ENCODE measurements at places on chromosomes 4 and X.
A peak's percentile ranks its signal among the peaks of the same experiment; 100 is the strongest.

DNA sequence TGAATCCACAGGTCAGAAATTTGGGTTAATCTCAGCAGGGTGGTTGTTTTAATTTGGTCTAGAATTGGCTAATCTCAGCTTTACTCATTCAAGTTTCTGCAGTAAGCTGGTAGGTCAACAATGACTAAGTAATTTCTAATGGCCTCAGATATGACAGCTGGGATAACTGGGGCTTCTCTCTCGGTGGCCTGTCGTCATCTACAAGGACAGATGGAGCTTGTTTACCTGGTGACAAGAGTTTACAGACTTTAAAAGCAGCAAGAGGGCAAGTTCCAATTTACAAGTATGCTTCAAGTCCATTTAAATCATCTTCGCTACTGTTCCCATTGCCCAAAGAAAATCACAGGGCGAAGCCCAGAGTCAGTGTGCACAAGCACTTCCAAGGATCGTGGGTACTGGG is 453.9 kb downstream of the PDHA2 start:
- no peak for DNase-seq

- no peak for DNase-seq
These were observed 207.4 kb downstream of the TMA16 start for GRCh38 chr4:163701916-163702315.

DNA sequence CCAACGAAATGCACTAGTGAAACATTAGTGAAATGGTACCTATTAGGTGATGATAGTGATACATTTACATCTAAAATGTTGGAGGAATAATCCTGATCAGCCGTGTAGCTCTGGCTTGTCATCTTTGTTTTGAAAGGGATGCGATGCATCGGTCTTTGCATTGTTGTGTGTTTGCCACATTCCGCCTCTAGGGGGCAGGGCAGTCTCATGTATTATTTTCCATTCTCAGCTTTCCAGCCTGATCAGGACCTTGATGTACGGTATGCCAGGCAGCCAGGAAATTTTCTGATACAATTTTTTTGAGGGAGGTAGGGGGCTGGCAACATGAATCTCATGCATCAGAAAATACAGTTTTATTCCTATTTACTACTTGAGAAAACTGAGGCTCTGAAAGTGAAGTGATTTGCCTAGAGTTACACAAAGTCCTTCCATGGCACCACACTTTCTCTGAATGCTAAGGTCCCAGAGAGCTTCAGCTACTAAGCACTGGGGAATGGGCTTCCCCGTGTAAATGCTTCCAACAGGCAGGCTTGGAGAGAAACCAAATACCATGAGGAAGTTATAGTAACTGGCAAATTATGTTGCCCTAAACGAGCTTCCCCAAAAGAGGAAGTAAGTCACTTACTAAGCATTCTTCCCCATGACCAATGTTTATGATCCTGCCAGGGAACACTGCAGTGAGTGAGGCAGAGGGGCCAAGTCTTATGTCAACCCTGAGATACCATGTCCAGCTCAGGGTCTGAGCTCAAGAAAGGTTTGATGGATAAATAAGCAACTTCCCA is 31.8 kb upstream of the IQSEC2 start:
- peak; percentile 88 for DNase-seq

GRCh38 chrX:45187731-45188130 is 12.9 kb downstream of the DIPK2B start:
- DNase-seq, result no peak

DNA sequence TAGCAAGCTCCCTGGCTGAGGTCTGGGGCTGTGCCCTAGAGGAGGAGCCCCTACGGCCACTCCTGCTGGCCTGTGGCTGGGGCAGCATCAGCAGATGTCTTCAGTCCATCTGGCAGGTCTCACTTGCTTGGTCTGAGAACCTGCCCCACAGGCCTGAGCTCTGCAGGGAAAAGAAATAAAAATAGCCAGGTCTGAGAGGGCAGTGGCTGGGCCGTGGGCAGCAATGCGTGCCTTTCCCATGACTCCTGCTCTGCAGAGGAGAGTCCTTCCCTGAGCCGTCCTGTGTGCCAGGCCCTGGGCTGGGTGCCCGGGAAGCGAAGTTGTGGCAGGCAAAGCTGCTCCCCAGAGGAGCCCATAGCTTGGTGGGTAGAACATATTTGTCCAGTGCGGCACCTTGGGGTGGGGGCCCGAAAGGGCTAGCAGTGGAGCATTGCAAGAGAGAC is 11.3 kb upstream of the KIAA0232 start:
- DNase-seq, result no peak

DNA sequence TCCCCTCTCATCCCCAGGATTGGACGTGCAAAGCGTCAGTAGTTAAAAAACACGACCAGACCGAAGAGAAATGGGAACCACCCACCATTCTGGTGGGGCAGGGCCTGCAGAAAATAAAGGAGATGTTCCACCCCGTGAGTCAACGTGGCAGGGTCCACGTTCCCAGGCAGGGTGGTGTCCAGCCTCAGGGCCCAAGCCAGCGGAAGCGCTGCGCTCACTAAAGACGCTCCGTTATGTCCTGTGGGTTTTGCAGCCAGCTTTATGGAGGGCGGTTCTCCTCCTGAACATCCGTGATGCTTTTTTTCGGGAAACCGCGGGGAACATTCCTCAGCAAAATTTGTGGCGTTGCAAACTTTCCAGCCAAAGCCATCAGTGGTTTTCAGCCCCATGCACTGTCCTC is 93.4 kb upstream of the SHOX start:
- DNase-seq, result no peak

GRCh38 chr4:25180524-25181131 is 20.4 kb upstream of the SEPSECS start:
- DNase-seq, result peak; percentile 30

- DNase-seq, result no peak
These were observed 375.6 kb upstream of the EPHA5 start for GRCh38 chr4:66045913-66046312.

DNA sequence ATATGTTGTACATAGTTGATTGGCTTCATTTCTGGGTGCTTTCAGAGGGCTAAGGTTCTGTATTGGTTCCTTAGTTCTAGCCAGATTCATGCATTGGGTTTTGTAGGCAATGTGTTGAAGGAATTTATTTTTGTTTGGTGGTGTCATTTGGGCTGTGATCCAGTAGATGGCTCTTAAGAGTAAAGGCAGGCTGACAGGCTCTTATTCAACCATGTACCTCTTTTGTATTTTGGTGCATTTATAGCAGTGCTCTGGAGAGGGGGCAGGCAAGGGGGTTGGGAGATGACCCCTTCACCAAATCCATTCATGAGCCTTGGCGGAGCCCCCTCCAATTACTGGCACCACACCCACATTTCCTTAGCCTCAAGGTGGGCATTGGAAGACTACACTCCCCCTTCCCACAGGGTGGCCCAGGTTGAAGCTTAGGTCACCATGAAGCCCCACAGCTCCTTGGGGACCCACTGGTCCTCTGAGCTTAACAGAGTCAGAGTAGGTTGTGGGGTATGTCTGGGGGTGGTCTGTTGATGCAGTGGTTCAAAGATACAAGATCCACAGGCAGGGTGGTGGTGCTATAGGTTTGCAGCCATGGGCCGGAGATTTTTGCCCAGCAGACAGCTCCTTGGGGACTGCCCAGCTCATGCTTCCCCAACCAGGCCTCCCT is 143.0 kb upstream of the GNPDA2 start:
- no peak for DNase-seq

DNA sequence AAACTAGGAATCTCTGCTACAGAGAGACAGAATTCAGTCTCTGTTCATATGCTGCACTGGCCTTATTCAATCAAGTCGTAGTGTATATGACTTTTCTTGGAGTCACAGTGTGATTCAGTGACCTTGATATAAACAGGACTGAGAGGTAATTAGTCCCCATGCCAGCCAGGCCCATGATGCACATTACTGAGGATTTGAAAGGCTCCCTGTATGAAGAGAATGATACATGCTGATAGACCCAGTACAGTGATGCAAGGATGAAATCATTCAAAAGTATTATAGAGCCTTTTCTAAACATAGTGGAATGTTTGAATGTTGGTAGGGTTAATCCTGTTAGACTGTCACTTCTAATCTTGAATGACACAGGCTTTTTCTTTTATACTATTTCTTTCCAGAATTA is 34.1 kb downstream of the ANXA3 start:
- no peak for DNase-seq

GRCh38 chr4:105712766-105713165 is 4.2 kb downstream of the GSTCD start:
- no peak for DNase-seq

DNA sequence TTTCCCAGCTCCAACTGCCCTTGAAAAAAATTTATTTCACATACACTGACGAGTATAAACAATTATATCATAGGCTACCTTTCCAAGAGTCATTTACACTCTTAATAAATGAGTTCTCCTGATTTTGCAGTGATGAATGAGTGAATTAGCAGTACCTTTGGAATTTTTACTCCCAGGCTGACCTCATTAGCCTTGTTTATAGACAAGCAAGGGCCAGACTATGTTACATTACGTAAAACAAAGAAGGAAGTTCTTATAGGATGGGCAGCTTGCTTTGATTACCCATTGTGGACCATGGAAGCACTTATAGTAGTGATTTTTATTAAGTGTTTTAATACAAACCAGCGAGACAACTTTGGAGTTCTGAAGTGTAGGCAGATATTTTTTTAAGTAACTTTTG is 112.9 kb upstream of the C1QTNF7 start:
- no peak for DNase-seq

GRCh38 chr4:75498041-75498440 is 16.2 kb downstream of the RCHY1 start:
- no peak for DNase-seq

DNA sequence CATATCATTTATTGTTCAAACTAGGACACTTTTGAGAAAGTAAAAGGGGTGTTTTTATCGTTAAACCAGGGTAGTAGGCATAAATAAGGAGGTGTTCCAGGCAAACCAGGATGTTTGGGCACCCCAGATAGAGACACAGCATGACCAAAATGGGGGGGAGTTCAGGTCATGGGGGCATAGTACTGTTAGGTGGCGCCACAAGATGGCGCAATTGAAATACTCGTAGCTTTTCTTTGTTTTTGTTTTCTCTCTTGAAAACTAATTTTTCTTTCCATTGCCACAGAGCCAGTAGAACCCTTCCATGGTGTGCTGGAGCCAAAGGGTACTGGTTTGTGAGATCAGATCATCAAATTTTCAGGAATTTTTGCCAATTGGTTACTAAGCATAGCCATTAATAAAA is 283.4 kb downstream of the BCOR start:
- peak; percentile 19 for DNase-seq

DNA sequence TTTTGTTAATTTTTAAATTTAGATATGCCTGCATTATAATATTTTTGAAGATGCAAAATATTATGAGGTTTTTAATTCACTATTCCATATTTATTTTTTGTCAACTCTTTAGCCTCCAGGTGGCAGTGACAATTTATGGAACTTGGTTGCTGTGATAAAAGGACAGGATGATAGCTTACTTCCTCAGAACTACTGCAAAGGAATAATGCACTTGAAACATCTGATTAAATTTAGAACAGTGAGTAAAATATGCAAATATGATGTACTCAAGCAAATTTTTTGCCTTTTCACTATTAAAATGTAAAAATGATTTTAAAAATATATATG is 45.1 kb downstream of the SPATA4 start:
- peak; percentile 4 for DNase-seq

DNA sequence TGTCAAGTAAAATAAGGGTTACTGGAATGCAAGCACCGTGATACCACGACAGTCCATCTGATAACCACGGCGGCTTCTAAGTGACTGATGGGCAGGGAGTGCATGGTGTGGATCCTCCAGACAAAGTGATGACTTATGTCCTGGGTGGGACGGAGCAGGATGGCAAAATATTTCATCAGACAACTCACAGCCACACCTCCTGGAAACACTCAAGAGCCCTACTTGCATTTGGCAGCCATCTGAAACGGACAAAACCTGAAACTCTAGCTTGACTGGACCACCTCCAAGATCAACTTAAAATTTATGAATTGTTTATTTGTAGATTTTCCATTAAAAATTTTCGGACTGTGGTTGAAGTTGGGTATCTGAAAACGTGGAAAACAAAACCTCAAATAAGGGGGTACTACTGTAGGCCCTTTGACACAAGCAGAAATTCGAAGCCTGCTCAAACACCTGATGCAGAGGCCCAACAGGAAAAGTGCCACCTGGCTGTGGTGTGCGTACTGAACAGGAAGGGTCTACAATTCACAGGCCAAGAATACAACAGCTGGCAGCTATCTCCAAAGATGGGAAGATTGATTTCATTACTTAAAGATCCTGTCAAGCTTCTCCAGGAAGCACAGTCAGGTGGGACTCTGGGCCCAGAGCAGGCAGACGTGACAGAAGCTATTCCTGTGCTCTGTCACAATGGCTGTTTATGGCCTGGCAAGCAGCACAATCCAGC is 26.0 kb downstream of the LRIT3 start:
- no peak for DNase-seq

- peak; percentile 46 for DNase-seq
These were observed 1.1 kb downstream of the MAML3 start for GRCh38 chr4:140152751-140153418.

DNA sequence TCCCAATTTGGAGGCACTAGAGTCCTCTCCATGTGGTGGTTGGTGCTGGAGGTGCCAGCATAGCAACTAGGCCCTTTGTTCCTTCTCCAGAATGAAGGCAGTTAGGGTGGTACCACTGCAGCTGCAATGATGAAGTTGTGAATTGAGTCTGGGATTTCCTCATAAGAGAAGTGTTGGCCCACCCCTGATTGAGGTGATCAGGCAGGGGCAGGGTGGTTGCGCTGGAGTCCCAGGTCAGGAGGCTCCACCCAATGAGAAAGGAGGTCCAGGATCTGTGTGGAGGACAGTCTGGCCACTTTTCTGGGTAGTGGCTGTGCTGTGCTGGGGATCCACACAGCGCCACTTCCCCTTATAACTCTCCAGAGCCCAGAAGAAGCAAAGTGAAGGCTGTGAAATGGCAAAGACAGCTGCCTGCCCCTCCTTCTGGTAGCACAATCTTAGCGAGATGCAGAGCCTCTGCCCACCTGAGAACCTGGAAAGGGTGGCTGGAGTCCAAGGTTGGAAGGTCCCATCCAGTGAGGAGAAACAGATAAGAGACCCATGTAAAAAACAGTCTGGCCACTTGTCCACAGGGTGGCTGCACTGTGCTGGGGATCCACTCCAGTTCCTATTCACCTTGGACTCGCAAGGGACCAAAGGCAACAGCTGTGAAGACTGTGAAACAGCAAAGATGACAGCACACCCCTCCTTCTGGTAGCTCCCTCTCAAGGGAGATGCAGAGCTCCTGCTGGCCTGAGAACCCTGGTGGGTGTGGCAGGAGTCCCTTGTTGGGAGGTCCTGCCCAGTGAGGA is 124.6 kb downstream of the RRAGB start:
- no peak for DNase-seq

GRCh38 chr4:27003642-27004113 is 143.0 kb downstream of the STIM2 start:
- no peak for DNase-seq

GRCh38 chr4:144655491-144655890 is 9.5 kb downstream of the HHIP start:
- no peak for DNase-seq

DNA sequence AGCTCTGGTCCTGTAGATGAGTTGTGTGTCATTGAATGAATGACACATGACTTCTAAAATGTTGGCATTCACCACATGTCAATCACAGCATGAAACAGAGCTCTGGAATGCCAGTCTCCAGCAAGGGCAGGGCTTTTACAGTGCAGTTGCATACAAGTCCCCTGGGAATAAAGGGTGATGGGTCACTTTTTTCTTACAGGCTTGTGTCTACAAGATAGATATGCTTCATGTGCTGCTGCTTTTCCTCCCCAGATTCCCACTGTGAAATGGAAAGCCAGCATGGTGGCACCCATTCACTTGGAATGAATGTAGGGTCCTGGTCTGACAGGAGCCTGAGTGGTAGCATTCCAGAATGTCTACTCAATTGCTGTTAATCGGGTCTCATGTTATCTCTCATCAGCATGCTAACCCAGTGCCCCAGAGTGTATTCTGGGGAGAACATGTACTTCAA is 159.1 kb upstream of the KIT start:
- no peak for DNase-seq
